ENCODE measurements at places on chromosomes 5 and 9. TPM values are rescaled to one million over a fixed set of nuclear protein-coding genes. Genes with fewer than 3 reads are reported as not detected.

Gene MOB3B
- total RNA-seq: not detected

DNA sequence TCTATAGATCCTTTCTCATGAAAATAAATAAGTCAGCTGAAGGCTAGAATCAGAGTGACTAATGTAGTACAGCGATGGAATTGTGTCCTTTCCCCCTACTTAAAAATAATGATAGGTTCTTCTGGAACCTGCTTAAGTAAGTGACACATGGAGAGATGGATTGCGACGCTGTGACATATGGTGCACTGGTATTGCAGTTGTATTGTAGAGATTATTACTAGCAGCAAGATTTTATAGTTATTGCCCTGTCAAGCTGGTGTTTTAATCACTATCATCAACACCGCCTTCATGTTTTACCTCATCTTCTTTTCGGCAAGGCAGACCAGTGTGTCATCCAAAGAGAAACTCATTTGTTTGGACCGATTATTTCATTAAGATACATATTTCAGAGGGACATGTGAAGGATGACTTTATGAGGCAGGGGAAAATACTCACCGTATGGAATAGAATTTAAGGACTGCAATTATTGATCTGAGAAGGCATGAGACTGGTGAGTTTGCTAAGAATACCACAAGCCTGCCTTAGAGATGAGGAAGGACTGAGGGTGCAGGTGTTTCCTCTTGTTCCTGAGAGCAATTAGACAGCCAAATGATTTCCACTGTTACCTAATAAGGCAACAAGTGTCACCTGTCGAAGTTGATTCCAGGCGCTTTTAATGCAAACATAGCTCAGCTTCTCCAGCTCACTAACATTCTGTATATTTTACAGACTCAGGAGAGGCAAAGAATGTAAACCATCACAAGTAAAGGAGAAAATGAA, 1855.5 kb downstream of the MAT2B start:
- DNase-seq: no peak

DNA sequence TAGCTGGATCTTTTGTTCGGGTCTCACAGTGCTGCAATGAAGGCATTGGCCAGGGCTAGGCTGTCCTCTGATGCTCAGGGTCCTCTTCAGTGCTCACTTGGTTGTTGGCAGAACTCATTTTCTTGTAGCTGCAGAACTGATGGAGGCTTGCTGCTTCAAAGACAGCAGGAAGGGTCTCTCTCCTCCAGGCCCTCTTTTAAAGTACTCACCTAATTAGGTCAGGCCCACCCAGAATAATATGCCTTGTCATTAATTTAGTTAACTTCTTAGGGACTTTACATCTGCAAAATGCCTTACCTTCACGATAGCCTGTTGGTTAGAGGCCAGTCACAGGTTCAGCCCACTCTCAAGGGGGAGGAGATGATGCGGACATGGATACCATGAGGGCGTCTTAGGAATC, 114.7 kb downstream of the FBXL7 start:
- DNase-seq: no peak

DNA sequence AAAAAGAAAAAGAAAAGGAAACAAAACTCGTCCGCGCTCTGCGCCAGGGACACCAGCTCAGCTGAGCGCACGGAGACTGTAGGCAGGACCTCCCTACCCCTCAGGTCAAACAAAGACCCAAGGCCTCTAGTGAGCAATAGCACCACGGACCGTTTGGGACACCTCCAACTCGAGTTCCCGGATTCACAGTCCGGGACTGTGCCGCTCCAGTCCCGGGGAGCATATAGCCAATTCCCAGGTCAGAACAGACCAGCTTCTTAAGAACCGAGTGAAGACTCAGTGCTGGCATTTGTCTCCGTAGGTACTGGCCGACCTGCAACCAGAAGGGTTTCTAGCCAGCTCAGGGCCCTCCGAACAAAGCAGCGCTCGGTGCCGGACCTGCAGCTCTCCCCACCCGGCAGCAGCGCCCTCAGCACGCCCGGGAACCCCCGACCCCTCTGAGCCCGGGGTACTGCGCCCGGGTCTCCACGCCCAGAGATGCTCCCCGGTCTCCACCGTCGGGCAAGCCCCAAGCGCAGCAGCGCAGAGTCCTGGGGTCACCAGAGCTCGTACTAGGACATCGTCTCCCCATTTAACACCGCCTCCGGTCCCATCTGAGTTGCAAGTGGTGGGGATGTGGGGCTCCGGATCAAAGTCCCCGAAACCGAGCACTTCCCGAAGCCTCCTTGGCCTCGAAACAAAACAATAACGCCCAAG, 591 bp downstream of the ABCA1 start:
- peak; percentile 63 for DNase-seq

GRCh38 chr9:97907046-97907445, 15.3 kb downstream of the TRMO start:
- no peak for DNase-seq

- peak; percentile 62 for DNase-seq
Measured at GRCh38 chr9:108473209-108474112, 382.3 kb downstream of the ACTL7B start.

DNA sequence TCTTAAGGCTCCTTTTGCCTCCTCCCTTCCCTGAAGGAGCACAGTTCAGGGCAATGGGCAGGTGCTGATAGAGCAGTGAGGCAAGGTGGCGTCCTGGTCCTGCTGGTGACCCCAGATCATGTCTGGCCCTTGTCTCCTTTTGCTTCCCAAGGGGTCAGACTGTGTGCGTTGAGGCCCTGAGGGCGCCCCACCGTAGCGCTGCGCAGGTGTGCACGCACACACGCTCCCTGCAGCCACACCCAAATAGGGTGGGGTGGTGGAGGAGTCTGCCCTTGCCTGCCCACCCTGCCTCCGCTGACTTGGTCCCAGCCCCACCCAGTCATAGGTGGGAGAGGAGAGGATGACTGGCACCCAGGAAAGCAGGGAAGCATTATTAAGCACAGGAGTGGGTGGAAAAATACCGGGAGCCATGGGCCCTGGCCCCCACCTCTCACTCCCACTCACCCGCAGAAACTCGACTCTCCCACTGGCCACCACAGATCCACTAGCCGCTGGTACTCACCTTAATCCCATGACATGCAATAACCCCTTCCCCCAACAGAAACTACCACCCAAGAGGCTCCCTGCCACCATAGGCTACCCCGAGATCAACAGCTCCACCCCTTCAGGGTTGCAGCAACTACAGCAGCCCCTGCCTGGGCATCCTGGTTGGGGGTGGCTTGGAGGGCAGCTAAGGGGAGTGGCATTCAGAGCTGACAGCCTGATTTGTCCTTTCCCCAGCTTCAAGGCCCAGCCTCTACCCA, 16.7 kb downstream of the PDLIM4 start:
- DNase-seq: no peak
